ENCODE measurements at places on chromosomes 2 and 18. TPM values are rescaled to one million over a fixed set of nuclear protein-coding genes. Genes with fewer than 3 reads are reported as not detected.

DNA sequence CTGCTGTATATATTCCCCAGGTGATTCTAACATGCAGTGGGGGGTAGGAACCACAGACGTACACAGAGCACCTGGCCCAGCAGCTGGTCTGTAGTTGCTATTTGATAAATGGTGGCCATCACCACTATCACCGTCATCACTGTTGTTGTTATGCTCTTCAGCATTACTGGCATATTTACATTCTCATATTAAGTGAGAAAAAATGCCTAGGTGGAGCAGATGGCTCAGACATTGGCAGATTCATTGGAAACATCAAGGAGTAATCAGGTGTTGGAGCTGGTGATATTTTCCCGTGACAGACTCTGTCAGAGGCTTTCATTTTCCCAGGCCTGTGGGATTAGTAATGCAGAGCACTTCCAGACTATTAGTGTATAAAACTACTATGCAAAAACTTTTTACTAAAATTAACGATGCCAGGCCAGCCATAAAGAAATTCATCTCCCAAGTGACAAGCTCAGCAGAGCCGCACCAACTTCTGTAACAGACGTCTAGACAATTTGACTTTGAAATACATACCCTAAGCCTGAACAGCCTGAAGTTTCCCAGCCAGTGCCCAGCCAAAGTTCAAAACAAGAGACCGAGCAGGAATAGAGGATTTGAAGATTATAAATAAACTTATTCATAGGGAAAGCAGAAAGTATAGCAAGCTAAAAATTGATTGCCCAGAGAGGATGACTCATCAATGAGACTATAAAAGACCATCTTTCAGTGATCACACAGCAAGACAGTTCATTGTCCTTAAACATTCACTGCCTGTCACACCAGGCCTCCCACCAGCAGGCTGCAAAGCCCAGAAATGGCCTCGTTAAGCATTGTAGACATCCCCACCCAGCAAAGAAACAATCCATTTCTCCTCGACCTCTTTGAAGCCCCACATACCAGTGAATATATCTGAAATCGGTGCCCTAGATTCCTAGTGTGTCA is 247.4 kb upstream of the CHAC2 start:
- no peak overlapping the region for H3K4me3 ChIP-seq
- peak; percentile 30 for DNase-seq
- no peak overlapping the region for H3K27ac ChIP-seq

DNA sequence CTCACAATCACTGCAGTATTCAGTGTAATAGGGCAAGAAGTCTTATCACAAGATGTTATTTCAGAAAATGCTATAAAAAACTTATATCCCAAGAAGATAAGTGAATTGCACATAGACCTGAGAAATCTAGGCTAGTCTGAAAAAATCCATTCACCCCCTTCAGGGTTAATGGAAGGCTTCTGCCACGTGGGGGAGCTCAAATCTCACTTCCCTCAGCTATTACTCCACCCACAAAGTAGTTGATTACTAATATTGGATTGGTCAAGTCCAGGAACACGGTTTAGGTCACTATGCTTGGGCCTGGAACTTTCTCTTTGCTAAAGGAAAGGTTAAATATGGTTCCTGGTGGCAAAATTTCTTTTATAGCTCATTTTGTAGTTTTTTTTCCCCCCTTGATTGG is 51.2 kb upstream of the ADAM23 start:
- peak; percentile 49 for DNase-seq
- H3K36me3 ChIP-seq: peaks cover 22% of the 10 kb centered on the region
- no peak overlapping the region for H3K4me3 ChIP-seq
- H3K27me3 ChIP-seq: no peaks in the 10 kb centered on the region
- H3K27ac ChIP-seq: no peak overlapping the region

GCG gene
- not detected for total RNA-seq

DNA sequence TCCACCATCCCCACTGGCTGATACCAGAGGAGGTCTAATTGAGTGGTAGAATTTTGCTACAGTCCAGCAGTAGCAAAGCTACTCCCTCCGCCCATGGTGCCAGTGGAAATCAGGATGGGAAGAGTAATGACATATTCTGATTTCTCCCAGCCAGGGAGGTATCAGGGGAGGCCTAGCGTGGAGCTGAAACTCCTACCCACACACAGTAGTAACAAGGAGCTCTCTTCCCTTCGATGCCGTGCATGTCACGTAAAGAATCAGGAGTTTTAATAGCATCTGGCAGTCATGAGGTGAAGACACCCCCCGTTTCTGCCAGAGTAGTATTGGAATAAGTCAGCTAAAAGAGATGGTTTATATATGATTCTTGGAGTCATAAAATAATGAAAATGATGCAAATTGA is 786.8 kb upstream of the DDX18 start:
- no peaks in the 10 kb centered on the region for H3K4me1 ChIP-seq
- no peak for DNase-seq
- H3K36me3 ChIP-seq: peaks cover 1% of the 10 kb centered on the region
- no peak overlapping the region for H3K27ac ChIP-seq
- no peak overlapping the region for H3K4me3 ChIP-seq

DNA sequence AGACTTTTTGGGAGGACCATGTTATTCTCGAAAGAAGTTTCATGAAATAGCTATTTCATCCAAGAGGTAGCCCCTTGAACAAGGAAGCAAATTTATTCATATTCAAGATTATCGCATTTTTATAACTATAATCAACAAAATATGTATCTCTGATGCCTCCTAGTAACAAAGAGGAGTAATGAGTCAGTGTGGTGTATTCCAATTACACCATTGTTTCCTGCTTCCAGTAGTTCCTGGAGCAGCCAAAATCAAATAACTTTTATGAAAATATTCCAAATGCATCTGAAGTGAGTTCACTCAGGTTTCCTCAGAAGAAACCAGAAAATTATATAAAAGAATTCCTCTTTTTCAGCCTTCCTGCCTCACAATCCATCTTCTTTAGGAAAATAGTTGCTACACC is 43.0 kb downstream of the ANKRD36B start:
- no peak overlapping the region for H3K27ac ChIP-seq
- H3K36me3 ChIP-seq: peaks cover 5% of the 10 kb centered on the region
- H3K4me1 ChIP-seq: no peaks in the 10 kb centered on the region
- no peak overlapping the region for H3K4me3 ChIP-seq
- H3K27me3 ChIP-seq: no peaks in the 10 kb centered on the region

- H3K27me3 ChIP-seq: no peaks in the 10 kb centered on the region
- no peak for DNase-seq
- no peak overlapping the region for H3K27ac ChIP-seq
- no peak overlapping the region for H3K4me3 ChIP-seq
These were observed 40.5 kb downstream of the ZNF638 start for GRCh38 chr2:71372042-71372441.

GRCh38 chr2:149622343-149622742 is 34.8 kb upstream of the MMADHC start:
- H3K36me3 ChIP-seq: no peaks in the 10 kb centered on the region
- DNase-seq: no peak
- no peaks in the 10 kb centered on the region for H3K27me3 ChIP-seq
- no peak overlapping the region for H3K4me3 ChIP-seq
- H3K4me1 ChIP-seq: no peaks in the 10 kb centered on the region
- no peak overlapping the region for H3K27ac ChIP-seq

Measured in H9 (cell line).